ENCODE measurements at places on chromosomes 16 and 17. TPM values are rescaled to one million over a fixed set of nuclear protein-coding genes. Genes with fewer than 3 reads are reported as not detected.

DNA sequence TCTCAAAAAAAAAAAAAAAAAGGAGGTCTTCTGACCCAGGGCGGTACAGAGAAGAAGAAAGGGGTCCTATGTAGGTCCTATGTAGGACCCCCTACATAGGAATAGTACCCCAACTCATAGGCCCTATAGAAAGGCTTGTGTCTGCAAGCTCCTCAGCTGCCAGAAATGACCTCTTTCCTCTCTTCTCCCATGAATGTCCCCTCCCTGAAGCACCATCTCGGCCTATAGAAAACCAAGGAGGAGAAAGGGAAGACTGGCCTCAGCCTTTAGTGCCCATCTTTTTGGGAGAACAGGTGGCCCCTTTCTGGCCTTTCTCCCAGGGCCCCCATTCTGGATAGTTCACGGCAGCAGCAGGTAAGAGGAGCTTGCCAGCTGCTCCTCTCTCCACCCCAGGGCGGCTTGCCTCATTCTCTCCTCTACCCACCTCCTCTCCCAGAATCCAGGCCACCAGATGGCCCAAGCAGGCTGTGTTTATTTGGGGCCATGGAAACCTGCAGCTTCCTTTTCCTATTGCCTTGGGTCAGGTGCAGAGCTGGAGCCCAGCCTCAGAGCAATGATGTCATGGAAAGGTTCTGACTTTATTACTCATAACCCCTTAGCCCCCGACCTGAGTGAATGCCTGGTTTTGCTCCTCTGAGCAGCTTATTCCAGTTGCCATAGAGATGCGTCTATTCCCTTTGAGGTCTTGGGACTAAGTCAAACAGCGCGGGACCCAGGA lies 1.6 kb upstream of the MRPL58 start:
- no peaks in the 10 kb centered on the region for H3K27me3 ChIP-seq
- peak; percentile 41 for DNase-seq
- peaks cover 5% of the 10 kb centered on the region for H3K36me3 ChIP-seq
- H3K27ac ChIP-seq = peak overlapping the region; percentile 44
- peaks cover 29% of the 10 kb centered on the region for H3K4me1 ChIP-seq

DNA sequence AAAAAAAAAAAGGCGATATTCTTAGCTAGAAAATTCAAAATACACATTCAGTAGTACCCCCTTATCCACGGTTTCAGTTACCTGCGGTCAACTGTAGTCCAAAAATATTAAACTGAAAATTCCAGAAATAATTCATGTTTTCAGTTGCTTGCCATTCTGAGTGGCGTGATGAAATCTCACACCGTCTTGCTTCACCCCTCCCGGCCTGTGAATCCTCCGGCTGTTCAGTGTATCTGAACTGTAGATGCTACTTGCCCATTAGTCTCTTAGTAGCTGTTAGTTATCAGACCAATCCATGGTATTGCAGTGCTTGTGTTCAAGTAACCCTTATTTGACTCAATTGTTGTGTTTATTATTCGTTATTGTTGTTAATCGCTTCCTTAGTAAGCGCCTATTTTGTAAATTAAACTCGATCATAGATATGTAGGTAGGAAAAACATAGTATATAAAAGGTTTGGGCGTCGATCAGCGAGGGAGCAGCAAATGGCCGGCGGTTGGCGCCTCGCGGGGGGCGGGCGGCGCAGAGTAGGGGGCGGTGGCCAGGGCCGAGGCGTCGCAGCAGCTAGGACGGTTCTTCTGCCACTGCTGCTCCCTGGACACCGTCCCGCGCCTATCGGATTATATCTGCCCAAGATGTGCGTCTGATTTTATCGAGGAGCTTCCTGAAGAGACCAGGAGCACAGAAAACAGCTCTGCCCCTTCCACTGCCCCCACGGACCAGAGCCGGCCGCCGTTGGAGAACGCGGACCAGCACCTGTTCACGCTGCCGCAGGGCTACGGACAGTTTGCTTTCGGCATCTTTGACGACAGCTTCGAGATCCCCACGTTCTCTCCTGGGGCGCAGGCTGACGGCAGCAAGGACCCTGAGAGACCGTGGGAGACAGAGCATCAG lies 39.8 kb upstream of the AKAP1 start:
- peak overlapping the region; percentile 71 for H3K4me3 ChIP-seq
- peaks cover 26% of the 10 kb centered on the region for H3K4me1 ChIP-seq
- DNase-seq = no peak

- H3K27ac ChIP-seq = no peak overlapping the region
- no peak for DNase-seq
- peaks cover 57% of the 10 kb centered on the region for H3K36me3 ChIP-seq
- peaks cover 27% of the 10 kb centered on the region for H3K4me1 ChIP-seq
Measured at GRCh38 chr16:16005721-16006120, 56.3 kb downstream of the ABCC1 start.

GRCh38 chr17:20241855-20242254 lies 225.5 kb downstream of the LGALS9B start:
- H3K27ac ChIP-seq = no peak overlapping the region
- H3K4me1 ChIP-seq = peaks cover 15% of the 10 kb centered on the region
- H3K27me3 ChIP-seq = no peaks in the 10 kb centered on the region

DNA sequence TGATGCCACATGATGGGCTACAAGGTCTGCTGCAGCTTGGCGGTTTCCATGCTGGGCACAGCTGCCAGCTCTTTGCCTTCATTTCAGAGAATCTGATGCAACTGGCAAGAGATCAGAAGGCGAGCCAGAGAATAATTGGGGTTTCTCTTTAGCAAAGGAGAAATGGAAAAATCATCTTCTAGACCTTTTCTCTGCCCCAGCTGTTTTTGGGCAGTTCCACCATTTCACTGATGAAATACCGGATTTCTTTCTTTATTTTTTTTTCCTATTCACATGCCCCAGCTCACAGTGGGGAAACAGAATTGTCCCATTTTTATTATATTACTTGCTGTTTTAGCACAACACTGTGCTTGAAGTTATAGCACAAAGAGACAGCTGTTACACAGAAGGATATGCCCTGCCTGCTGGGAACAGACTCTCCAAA lies 439.3 kb upstream of the GOT2 start:
- no peaks in the 10 kb centered on the region for H3K4me1 ChIP-seq
- H3K27me3 ChIP-seq = no peaks in the 10 kb centered on the region
- DNase-seq = no peak
- H3K36me3 ChIP-seq = no peaks in the 10 kb centered on the region

GRCh38 chr16:21116148-21116693 lies 34.4 kb downstream of the DNAH3 start:
- peak; percentile 4 for DNase-seq
- peak overlapping the region; percentile 82 for H3K4me3 ChIP-seq
- no peaks in the 10 kb centered on the region for H3K27me3 ChIP-seq
- H3K36me3 ChIP-seq = peaks cover 31% of the 10 kb centered on the region
- peaks cover 4% of the 10 kb centered on the region for H3K4me1 ChIP-seq

DNA sequence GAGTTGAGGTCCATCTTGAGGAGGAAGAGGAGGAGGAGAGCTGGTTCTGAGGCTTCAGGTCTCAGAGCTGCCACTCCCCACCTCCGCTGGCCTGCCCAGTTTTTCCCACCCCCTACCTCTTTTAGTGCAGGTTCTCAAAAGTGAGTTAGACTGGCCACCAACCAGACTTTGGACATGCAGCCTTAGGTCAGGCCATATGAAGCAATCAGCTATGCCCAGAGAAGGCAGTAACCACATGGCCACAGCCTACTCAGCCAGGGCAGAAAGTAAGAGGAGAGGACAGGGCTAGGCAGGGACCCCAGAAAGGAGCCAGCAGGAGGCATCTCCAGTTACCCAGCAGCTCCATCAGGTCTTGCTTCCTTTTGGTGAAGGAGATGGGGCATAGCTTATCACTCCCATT lies 9.0 kb downstream of the MYO15A start:
- no peak overlapping the region for H3K27ac ChIP-seq
- no peak overlapping the region for H3K4me3 ChIP-seq
- H3K4me1 ChIP-seq = no peaks in the 10 kb centered on the region
- no peaks in the 10 kb centered on the region for H3K27me3 ChIP-seq
- no peak for DNase-seq
- H3K36me3 ChIP-seq = no peaks in the 10 kb centered on the region

TBC1D26 gene
- total RNA-seq = 0.16 TPM

NKD1 gene
- total RNA-seq = 0.86 TPM

HCRT gene
- not detected for total RNA-seq

UTS2R gene
- not detected for total RNA-seq

TMEM92 gene
- not detected for total RNA-seq
